Stimulated activated CD4-positive, alpha-beta T cell treated with anti-CD3 and anti-CD28 coated beads, TNF-alpha, amount 100 ng/mL, for 1 hour (primary cell): ENCODE measurements at places on chromosomes 5 and 9.

- DNase-seq: no peak
These were observed 455.1 kb downstream of the ARHGEF28 start for GRCh38 chr5:74081126-74081525.

GRCh38 chr5:133704411-133704810 lies 92.1 kb upstream of the FSTL4 start:
- DNase-seq: no peak

GRCh38 chr9:128169492-128169891 lies 9.4 kb downstream of the BBLN start:
- no peak for DNase-seq

GRCh38 chr9:117411547-117411946 lies 3.3 kb downstream of the ASTN2 start:
- DNase-seq: no peak

- DNase-seq: no peak
These were observed 133.0 kb upstream of the STK32A start for GRCh38 chr5:147101659-147102369.

- no peak for DNase-seq
These were observed 424.5 kb downstream of the DMRT2 start for GRCh38 chr9:1474671-1475070.

GRCh38 chr9:105708405-105708804 lies 14.1 kb downstream of the TMEM38B start:
- DNase-seq: no peak

DNA sequence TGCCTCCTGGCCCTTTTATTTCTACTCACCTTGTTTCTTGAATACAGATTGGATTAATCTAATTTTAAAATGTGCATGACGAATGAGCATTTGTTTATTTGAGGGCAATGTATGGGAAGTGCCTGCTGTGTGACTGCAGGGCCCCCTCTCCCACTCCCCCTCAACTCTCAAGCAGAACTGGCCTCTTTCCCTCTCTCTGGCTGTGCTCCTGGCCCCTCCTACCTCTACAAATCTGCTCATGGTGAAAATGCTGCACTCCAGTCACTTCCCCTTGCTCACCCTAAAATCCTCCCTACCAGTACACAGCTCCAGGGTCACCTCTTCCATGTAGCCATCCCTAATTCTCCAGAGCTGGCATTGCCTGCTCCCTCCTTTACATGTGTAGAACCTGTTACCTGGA lies 17.2 kb upstream of the NDST1 start:
- no peak for DNase-seq

DNA sequence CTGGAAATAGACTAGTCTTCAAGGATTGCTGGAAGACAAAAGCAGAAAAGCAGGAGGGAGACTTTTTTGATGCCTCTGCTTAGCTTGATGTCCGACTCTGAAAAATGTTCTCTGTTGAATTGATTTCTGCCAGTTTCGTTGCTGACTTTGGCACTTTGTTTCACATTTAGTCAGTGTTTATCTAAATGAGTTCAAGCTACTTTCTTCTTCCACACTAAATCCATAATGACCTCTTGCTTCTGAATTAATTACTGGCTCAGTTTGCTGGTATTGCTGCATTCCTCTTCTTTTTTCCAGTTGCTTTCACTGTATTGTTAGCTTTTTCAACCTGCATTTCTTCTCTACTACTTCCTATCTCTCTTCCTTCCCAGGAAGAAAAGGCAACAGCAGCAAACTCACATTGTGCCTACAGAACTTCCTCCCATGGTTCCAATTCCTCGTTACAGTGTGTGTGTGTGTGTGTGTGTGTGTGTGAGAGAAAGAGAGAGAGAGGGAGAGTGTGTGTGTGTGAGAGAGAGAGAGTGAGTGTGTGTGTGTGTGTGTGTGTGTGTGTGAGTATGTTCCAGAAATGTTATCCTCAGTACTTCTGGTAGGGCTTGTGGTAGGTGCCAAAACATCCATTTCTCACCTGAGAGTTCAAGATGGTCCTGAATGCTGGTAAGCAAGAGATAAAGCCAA lies 234.8 kb downstream of the CSNK1G3 start:
- DNase-seq: no peak

- no peak for DNase-seq
These were observed 76.8 kb downstream of the MVB12B start for GRCh38 chr9:126403397-126403796.

GRCh38 chr9:12818431-12819000 lies 43.7 kb downstream of the LURAP1L start:
- DNase-seq: no peak

GRCh38 chr5:34914671-34915138 lies 599 bp downstream of the RAD1 start:
- DNase-seq: peak; percentile 8

GRCh38 chr9:32832346-32832745 lies 49.0 kb downstream of the TMEM215 start:
- no peak for DNase-seq

DNA sequence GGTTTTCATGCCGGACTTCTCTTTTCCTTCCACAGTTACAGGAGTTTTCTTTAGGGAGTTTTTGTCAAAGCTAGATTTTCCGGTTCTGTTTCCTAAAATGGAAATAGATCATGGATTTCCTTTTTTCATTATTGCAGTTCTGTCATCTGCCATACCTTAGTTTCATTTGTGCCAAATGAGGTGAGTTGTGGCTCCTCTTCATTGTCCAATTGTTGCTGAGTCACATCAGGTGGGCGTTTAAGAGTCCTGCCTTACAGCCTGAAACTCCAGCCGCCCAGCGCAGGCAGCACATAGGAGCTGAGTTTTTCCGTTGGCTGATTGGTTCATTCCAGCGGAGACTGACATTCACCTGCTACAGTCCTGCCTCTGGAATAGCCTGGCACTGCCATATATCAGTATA lies 14.1 kb downstream of the SLC25A25 start:
- no peak for DNase-seq

GRCh38 chr5:68711293-68712200 lies 382.3 kb upstream of the SLC30A5 start:
- no peak for DNase-seq

DNA sequence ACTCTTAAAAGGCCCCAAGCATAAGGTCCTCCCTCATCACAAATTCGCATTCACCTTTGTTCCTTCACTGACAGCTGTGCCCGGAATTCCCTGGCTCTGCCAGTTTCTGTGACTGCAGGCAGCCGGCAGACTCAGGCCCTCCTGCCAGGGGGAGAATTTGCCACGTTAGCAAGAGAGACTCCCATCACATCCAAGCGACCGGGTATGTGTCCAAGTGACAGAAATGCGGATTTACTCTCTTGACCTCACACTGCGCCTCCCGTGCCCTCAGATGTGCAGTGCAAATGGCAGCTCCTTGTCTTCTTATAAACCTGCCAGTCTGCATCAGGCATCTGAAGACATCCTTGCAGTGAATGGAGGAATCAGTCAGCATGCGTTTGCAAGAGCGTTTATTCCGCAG lies 187.1 kb upstream of the WWC1 start:
- DNase-seq: no peak

DNA sequence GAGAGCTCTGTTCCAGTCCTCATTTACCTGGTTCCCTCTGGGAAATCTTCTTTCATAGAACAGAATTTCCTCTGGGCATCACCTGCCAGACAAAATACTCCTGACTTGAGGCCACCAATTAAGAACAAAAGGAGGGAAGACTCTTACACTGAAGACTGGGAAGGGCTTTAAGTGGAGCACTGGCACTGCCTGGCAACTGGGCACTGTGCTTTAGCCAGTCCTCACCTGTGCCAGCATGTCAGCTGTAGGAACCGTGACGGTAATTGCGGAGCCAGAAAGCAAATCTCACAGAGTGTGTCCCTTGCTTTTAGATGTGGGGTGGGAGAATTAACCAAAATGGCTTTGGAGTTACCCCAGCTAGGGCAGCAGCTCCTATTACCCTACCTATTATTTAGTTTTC lies 40.6 kb downstream of the FAM219A start:
- no peak for DNase-seq

- no peak for DNase-seq
These were observed 38.5 kb downstream of the VPS13A start for GRCh38 chr9:77215874-77216273.

- DNase-seq: no peak
These were observed 1.9 kb upstream of the CDKN2B start for GRCh38 chr9:22010866-22011625.

- no peak for DNase-seq
These were observed 132.1 kb downstream of the HSD17B3 start for GRCh38 chr9:96169901-96170300.

DNA sequence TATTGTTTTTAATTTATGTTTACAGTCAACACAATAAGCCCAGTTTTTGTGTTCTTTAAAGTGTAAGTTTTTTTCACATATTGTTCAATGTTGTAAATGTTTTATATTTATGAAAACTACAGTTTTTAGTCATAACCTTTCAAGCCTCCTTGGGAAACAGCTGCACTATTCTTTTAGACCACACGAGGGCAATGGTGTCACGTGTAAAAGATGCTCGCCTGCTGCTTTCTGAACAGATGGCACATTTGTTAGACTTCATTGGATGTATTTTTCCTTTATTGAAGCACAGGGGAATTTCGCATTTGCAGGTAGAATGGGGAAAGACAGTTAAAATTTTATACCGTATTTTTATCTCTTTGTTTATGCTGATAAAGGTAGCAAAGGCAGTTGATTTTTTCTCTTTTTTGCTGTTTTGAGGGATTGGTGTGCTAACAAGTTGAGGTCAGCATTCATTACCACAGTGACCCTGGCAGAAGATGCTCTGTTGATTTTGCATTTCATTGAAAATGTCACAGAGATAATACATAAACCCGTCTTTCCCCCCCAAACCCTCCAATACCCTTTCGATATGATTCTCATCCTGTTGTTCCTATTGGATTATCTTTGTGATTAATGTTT lies 59.0 kb downstream of the MAT2B start:
- peak; percentile 9 for DNase-seq

GRCh38 chr5:65482296-65482735 lies 596 bp upstream of the ADAMTS6 start:
- DNase-seq: no peak

GRCh38 chr5:123976379-123977033 lies 464.5 kb downstream of the CSNK1G3 start:
- DNase-seq: no peak

- DNase-seq: no peak
These were observed 99.0 kb downstream of the PDE6A start for GRCh38 chr5:149845601-149846000.

DNA sequence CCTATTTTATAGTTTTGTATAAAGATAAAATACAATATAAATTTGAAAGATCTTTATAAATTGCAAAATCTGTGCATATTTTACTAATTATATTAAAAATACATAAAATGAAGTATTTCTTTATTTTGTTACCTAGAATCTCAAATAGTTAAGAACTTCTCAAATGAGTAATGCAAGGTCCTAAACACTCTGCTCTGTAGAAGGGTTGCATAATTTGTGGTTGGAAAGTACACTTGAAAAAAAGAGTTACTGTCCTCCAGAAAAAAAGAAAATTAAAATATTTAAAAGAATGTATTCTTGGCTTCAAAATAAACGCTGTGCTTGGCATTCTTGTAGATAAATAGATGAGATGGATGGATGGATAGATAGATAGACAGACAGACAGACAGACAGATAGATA lies 428.8 kb upstream of the CDH6 start:
- DNase-seq: no peak

GRCh38 chr9:123335193-123335985 lies 20.6 kb upstream of the CRB2 start:
- no peak for DNase-seq

GRCh38 chr5:952597-953271 lies 55.9 kb upstream of the NKD2 start:
- DNase-seq: no peak

- DNase-seq: no peak
These were observed 115.4 kb downstream of the ZNF608 start for GRCh38 chr5:124630767-124631704.

DNA sequence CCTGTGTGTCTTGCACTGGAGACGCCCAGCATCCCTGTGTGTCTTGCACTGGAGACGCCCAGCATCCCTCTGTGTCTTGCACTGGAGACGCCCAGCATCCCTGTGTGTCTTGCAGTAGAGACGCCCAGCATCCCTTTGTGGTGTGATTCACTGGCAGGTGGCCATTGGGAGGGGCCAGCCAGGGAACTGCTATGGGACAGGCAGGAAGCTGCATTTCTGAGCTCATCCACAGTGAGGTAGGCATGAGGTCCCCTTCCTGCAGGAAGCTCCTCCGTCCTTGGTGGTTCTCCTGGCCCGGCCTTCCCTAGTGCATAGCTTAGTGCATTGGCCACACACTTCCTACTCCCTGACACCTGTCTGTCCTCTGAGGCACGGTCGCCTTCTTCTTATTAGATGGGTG lies 43.5 kb downstream of the IRX1 start:
- DNase-seq: no peak

GRCh38 chr5:155089643-155090042 lies 76.1 kb downstream of the KIF4B start:
- no peak for DNase-seq

DNA sequence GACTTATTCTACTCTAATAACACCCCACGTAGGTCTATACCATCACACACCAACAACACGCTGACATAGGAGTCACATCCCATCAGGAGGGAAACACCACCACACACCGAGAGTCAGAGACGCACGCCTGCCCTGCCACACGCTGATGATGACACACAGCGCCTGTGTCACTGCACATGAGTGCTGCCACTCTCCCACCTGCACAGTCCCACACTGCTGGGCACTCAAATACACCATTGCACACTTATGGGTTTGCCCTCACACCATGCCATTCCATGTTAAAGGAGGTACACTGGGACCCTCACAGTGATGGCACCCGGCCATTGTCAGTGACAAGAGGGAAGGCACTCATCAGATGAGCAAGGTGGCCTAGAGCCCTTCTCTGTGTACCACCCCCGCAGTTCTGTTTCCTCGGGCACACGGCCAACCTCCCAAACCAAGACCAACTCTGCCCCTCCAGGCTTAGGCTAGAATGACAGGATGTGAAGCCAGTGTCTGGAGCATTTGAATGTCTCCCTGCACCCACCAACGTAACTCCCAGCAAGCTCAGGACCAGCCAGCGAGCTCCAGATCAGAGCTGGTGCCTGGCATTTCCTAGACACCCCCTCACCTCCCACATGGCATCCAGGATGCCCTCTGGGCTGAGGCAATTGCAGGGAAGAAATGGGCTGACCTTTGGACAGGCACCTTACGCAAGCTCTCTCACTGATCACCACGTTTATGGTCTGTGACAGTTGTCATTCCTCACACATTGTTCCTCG lies 3.6 kb upstream of the CPLX2 start:
- DNase-seq: no peak

GRCh38 chr9:124281931-124282371 lies 24.2 kb downstream of the NEK6 start:
- DNase-seq: no peak

DNA sequence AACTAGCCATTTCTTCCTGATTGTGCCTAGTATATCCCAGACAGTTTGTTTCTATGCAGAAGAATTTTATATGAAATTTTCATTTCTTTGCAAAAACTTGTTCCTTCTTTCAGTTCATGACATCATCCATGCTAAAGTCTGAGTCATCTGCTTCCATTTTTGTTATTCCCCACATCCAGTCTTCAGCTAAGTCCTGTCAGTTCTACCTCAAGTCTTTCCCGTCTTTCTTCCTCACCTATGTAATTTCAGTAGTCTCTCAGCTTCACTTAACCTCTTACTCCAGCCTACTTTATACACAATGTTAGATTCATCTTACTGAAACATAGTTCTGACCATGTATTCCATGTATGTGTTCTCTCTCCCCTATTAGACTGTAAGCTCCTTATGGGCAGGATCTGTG lies 39.1 kb downstream of the G3BP1 start:
- no peak for DNase-seq
